Activated effector memory CD4-positive, alpha-beta T cell treated with Interleukin-2 at 50 U/mL for 16 hours (primary cell): ENCODE measurements at places on chromosomes 12 and 14.

DNA sequence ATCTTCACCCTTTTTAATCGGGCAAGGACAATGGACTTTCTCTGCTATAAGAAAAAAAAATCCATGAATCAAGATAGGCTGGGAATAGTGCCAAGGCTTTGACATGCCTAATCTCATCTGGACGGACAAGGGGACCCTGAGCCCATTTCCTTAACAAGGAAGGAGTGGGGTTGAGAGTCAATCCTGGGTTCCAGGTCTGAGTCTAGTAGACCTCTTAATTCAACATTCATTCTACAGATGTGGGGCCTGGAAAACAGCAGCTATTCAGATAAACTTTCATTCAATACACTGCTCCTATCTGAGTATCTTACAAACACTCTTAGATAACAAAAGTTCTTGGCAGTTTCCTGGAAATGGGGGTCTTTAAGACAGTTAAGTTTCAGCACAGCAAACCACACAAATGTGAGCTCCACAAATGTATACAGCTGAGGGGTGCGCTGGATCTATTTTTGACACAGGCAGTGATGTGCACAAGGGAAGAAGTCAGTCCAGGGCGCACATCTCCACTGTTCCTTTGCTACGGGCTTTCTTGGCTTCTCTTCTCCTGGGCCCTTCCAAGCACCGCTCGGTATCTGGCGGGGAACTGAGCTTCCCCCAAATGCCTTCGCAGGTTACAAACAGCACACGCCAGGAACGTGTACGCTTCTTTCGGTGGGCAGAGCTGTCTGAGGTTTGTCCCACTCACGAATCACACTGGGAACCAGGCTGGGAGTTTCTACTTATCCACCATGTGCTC, 82.2 kb upstream of the GPR68 start:
- DNase-seq = no peak

GRCh38 chr12:51865757-51866270, 17.3 kb upstream of the FIGNL2 start:
- DNase-seq = no peak

GRCh38 chr14:45728434-45729225, 475.6 kb upstream of the MIS18BP1 start:
- DNase-seq = no peak

DNA sequence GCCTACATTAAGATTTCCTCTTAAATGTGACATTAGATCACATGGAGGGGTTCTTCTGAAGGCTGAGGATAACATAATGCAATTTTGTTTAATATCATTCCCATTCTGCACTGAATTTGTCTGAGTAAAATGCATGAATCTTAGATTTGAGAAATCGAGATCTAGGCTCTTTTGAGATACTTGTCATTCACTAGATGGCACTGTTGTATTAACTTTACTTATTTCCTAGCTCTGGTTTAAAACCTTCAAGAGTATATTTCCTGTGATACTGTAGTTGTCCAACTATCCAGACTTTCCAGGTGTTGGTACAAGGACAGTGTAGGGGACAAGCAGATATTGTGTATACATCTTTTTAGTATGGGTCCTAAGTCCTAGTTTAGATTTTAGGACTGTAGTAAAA, 91.7 kb upstream of the SEL1L start:
- DNase-seq = no peak

DNA sequence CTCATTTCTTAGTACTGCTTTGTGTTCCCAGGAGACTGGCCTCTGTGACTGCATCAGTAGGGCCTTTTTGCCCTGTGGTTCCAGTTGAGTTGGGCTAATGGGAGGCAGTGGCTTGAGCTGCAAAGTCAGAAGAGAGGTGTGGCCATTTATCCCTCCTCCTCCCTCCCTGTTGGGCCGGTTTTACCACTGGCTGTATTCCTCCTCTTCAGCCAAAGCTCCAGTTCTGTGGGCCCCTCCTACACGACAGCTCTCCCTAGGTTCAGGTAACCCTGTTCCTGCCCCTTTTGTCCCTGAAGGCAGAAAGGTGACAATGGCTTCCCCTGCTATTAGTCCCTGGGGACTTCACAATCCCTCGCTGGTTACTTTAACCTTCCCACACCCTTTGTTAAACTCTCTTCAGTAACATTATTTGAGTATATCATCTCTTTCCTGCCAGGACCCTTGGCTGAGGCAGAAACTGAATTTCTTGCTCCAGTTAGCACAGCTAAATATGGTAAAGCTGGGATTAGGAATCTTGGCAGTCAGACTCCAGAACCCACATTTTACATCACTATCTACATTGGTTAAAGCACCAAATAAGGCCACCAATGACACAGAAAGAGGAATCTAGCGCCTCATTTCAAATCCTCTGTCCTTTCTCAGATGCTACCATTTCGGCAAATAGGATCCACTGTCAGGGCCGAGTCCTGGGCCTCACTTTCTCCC, 121.9 kb upstream of the SLC35F4 start:
- no peak for DNase-seq
